Muscle of leg (tissue), 16 donors: ENCODE measurements at places on chromosomes 16 and 17. TPM values are rescaled to one million over a fixed set of nuclear protein-coding genes. Genes with fewer than 3 reads are reported as not detected.

DNA sequence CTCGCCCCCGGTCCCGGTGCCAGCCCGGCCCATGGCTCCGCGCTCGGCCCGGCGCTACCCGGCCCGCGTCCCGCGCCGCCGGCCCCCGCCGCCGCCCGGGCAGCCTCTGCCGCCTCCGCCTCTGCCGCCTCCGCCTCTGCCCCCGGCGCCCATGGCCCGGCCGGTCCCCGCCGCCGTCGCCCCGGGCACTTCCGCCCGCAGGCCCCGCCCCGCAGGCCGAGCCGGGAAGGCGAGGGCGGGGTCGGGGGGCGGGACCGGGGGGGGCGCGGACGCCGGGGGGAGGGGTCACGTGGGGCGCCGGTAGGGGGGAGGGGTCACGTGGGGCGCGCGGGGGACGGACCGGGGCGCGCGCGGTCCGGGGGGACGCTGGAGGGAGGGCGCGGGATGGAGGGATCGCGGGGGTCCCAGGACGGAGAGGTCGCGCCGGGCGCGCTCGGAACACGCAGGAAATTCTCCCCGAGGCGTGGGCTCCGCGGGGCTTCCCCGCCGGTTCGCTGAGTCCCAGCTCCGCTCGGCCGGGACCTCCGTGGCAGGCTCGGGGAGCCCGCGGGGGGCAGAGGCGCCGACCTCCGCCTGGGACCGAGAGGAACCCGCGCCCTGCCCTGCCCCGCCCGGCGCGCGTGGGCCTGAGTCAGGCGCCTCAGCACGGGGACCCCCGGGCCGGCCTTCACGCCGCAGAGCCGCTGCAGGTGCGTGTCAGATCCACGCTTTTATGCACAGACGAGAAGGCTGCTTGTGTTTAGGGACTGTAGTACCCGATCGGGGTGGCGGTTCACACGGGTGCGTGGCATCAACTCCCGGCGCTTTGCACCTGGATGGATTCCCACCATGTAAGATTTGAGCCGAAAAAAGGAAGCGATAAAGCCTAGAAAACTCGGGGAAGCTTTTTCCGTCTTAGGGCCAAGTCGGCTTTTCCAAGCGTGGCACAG, at the start of gene PGAP6:
PGAP6 (minus strand) TSS at position 190 of the 929 bp plus-strand sequence; CDS start at position 33, 157 bp downstream.
- DNase-seq = peak; percentile 79

DNA sequence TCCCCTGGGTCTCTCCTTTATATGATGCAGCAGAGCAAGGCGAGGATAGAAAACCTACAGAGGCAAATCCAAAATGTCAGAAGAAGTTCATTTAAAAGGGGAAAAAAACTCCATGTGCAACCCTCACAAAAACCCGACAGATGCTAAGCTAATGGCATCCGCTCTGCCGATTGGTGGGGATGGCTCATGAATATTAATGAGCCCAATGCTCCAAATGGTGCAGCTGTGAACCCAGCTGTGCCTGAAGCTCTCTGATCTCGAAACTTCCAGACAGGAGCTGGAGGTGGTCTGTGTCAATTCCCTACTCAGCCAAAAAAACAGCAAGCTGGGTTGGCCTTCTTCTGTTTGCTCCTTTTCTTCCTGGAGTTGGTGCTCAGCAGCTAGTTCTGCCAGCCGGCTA, 15.5 kb downstream of the SNX11 start:
- no peak for DNase-seq

DNA sequence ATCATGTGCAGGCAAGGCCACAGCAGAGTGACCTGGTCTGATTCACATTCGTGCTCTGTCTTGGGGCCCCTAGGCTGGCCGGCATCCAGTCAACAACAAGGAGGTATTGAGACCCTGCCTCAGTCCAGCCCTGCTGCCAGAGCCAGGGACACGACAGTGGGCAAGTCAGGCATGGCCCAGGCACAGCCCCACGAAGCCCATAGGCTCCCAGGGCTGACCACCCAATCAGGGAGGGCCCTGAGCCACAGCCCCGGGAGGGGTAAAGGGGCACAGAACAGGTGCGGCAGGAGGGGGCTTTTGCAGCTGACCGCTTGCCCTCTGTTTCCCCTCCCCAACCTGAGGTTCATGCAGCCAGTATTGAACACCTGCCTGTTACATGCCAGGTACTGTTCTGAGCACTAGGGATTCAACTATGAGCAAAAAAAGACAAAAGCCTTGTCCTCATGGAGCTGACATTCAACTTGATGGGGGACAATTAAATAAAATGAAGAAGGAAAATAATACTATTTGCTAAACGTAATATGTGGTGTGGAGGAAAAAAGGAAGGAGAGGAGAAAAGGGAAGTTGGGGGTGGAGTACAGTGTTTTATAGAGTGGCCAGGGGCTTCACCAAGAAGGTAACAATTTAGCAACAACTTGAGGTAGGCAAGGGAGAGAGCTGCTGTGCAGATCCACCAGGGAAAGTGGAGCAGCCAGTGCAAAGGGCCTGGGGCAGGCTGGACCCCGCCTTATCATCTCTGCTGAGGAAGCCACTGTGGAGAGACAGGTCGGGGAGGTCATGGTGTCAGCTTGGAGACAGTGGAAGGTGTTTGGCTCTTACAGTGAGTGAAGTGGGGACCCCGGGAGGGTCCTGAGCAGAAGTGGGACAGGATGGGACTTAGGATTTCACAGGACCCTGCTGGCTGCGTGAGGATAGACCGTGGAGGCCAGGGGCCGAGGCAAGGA, 6.1 kb downstream of the DRC3 start:
- no peak for DNase-seq

DNA sequence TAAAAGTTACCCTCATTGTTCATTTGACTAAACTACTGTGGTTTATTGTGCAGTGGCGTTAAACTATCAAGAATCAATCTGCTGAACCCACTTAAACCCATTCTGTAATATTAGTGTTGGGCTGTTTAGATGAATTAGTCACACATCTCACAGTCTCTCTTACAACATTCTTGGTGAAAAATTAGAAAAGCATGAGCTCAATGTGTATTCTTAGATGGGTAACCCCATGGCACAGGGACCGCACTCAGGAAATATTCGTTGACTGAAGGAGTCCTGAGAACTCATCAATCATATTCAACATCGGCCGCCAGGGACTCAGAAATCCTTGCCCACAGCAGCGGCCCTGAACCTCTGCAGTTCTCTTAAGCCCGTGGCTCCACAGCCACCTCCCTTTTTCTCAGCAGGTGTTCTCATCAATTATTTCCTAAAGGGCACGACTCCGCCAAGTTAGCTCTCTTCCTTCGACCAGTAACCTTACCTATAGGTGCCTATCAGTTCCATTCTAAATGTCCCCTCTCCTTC, 155.6 kb downstream of the STX8 start:
- DNase-seq = no peak

- no peak for DNase-seq
Observed at GRCh38 chr17:1773696-1774181, 11.9 kb downstream of the SERPINF1 start.

DNA sequence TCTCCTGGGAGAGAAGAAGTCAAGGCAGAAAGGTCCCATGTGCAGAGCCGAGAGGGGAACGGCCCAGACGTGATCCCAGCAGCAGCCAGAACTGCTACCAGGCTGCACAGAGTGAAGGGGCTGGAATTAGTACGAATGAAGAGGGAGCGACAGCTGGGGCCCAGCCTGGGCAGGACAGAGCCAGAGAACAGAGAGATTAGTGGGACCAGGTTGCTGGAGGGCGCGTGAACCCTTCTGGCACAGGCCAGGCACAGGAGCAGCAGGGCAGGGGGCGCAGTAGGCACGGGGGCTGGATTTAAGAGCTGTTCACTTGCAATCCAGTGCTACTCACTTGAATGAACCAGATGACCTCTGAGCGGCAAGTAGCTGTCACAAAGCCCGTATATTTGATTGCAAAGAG, 66.9 kb downstream of the PLXDC1 start:
- DNase-seq = peak; percentile 30

DNA sequence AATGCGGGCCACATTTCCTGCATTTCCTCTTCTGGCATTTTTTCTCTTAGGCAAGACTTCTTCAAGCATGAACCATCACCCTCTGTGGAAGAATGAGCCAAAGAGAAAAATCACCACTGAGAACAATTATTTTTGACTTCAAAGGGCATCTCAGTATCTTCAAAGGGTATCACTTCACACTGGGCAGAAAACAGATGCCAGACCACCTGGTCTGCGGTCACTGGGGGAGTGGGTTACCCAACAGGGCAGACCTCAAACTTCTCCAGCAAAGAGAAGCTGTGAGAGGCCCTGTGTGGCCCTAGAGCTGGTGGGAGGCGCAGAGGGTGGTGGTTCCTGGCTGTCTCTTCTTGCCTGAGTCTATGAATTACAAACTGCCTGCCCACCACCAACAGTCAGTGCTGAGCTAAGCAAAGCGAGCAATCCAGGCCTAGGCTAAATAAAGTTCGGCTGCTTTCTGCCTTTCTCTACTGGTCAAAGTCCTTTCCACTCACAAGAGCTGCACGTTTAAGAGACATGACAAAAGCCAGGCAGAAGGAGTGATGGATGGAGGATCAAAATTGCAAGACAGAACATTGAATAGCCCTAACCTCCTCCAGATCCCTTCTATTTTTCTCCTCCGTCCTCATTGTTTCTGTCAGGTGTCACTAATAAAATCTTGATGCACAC, 602.7 kb upstream of the CDH5 start:
- DNase-seq = no peak

GRCh38 chr16:49602976-49603310, 229.3 kb downstream of the C16orf78 start:
- no peak for DNase-seq

- no peak for DNase-seq
Observed at GRCh38 chr16:24499193-24499814, 40.1 kb upstream of the RBBP6 start.

GRCh38 chr16:48158296-48158695, 2.5 kb upstream of the ABCC12 start:
- DNase-seq = no peak

DNA sequence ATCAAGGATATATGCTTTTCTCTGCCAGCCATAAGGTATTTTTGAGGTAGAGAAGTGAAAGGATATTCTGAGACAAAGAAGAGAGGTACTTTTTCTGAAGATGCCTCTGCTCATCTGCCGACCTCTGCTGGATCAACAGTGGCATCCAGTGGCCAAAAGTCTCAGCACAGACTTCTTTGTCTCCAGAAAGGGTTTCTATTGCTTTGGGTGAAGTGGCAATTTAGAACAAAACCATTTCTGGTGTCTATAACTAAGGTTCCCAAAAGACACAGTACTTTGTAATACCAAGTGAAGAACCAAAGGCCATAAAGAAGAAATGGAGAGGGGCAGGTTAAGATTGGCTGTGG, 155.2 kb upstream of the C17orf78 start:
- DNase-seq = peak; percentile 28

- DNase-seq = no peak
Observed at GRCh38 chr16:68993456-68993855, 112.0 kb upstream of the HAS3 start.

DNA sequence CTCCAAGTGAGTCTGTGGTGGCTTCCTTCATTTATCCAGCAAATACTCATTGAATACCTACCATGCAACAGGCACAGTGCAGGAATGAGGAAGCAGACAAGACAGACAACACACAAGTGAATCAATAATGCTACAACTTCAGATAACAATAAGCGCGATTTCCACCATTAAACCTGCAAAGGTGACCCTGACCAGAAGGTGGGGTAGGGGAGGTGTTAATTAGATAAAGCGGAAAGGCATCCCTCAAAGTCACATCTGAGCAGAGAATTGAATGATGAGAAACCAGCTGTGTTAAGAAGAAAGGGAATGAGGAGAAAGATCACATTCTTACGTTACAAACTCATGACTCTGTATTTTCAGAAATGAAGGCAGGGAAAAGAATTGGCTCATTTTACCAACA, 26.3 kb downstream of the ZZEF1 start:
- no peak for DNase-seq

DNA sequence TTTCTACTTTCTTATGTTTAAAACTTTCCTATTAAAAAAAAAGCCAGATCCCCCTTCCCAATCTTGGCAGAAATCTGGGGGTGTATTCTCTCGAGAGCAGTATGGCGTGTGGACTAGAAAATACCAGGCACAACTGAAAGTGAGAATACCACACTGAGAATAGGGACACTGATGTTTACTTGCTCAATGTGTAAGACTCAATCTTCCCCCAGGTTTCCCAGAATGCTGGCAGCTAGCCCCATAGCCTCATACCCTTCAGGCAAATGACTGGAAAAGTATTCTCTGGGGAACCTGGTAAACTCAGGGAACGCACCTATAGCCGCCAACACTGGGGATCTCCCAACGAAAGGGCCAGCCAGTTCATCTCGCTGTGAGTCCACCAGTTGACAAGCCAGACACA, 15.3 kb downstream of the ZZEF1 start:
- DNase-seq = no peak

GRCh38 chr16:66471716-66472393, 44.8 kb downstream of the BEAN1 start:
- DNase-seq = no peak

GRCh38 chr17:28371245-28372202, at the start of gene SARM1:
TSS of gene SARM1 (plus strand) at chr17:28371694. CDS start at chr17:28372033, 339 bp downstream.
- peak; percentile 89 for DNase-seq

DNA sequence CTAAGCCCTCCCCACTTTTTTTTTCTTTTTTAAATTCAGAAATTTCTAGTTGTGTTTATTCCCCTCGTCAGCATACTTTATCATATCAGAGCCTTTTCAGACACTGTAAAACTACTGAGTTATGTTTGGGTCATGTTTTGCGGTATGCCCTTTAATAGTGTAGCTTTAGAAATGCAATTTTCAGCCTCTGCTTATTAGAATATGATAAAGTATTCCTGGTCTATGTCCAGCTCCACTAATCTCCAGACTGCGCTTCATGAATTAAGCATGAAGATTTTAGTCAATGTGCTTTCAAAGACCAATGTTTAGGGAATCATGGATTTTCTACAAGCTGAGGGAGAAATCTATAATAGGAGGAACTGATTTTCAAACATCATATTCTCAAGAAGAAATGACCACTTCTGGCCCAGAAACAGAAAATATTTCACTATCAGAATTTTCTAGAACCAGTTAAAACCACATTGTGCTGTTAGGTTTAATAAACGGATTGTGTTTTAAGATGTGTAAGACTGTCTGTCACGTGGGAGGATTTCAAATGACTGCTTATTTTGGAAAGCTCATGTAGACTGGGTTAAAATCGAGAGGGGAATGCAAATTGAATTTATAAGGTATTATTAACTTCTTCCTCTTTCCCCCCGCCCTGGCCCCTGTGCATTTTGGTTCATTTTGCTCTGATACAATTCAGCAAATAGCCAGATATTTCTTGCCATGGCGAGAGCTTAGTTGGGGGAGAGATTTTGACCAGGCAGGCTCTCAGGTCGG, 498.5 kb downstream of the WWOX start:
- no peak for DNase-seq

GFAP gene
- total RNA-seq = 0.35 TPM

CDH11 gene
- total RNA-seq = 114 TPM

KRTAP2-4 gene
- not detected for total RNA-seq

NEUROD2 gene
- total RNA-seq = not detected

CMTM1 gene
- 6.6 TPM for total RNA-seq

TMC6 gene
- 21.6 TPM for total RNA-seq

CNTROB gene
- total RNA-seq = 15.8 TPM

TP53TG3C gene
- total RNA-seq = not detected

SOX15 gene
- 1.4 TPM for total RNA-seq
